MM.1S (cell line): ENCODE measurements at places on chromosomes 4 and X.

DNA sequence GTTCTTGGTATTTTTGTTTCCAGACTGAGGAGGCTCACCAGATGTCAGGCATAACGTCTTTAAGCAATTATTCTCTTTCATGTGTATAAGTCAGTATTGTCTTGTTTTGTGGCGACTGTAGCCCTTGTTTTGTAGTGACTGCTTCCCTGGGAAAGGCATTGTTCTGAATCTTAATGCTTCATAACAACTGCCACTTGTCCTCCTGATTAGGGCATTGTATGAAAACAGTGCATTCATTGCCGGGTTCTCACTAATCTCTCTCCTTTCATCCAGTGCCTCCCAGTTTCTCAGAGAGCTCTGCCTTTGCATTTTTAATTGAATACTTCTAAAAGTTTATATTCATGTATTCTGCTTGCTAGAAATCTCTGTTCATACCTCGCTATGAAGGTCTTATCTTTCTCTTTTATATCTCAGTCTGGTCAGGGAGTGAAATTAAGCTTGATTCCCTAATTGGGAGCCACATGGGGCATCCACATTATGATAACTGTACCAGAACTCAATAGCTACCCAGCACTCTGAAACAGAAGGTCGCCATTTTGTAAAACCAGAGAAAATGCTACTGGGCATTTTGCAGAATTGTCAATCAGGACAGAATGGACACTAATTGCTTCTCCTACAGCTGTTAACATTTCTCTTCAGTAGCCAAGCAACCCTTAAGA lies 149.8 kb downstream of the GBA3 start:
- no peaks in the 10 kb centered on the region for H3K36me3 ChIP-seq
- H3K4me1 ChIP-seq, result peaks cover 5% of the 10 kb centered on the region
- H3K27me3 ChIP-seq, result peaks cover 5% of the 10 kb centered on the region; the same call in 1 of the 2 replicates
- H3K27ac ChIP-seq, result no peak overlapping the region
- DNase-seq, result no peak
- no peak overlapping the region for H3K4me3 ChIP-seq

DNA sequence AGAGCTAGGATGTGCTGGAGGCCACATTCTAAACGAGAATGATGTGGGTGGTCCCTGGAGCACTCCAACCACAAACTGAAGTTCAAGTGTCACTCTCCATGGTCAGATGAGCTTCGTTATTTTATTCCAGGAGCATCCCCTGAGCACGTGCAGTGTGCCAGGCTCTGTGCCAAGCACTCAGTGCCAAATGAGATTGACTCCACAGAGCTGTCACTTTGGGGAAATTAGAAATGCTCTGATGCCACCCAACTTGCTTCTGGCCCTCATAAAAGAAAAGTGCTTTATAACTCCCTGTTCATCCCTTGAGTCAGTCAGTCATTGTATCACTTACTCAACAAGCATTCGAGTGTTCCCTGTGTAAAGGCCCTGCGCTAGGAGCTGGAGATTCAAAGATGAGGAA lies 91.2 kb downstream of the RTL5 start:
- H3K36me3 ChIP-seq, result no peaks in the 10 kb centered on the region
- H3K4me3 ChIP-seq, result no peak overlapping the region
- no peaks in the 10 kb centered on the region for H3K27me3 ChIP-seq
- DNase-seq, result no peak

DNA sequence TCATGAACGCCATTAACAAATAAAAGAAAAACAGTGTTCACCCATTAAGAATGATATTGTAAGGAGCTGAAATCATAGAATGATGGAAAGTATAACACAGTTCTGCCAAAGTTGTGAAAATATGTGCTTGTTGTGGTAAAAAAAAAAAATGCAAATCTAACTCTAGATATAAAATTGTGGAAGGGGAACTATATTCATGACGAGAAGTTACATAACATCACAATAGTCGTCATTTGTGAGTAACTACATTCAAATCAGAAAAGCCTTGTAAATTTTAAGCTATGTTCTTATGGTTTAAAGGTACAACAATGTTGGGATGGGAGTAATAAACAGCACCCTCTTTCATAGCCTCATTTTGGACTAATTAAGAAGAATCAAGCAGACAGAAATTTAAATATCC lies 57.6 kb upstream of the PRDM8 start:
- H3K27ac ChIP-seq, result no peak overlapping the region
- no peaks in the 10 kb centered on the region for H3K27me3 ChIP-seq
- no peak for DNase-seq
- no peak overlapping the region for H3K4me3 ChIP-seq
- H3K4me1 ChIP-seq, result peaks cover 4% of the 10 kb centered on the region; the same call in 1 of the 2 replicates

DNA sequence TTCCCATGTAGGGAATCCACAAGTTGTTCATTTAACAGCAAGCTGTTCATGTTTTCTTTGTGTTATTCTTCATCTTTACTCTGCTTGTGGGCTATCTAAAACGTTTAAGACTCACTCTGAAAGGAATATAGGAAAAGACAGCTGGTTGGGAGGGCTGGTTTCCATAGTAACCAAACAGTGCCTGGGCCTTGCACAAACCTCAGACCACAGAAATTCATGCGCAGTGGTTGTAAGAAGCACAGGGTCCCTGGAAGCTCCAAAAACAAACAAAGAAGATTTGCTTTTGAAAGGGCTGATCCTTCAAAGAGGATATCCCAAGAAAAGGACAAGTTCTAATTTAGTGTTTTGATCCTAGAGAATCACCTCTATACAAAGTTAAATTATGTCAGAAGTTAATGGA lies 7.8 kb downstream of the SERTM2 start:
- peak overlapping the region; percentile 55; the same call in 1 of the 2 replicates for H3K27ac ChIP-seq
- H3K4me3 ChIP-seq, result no peak overlapping the region
- no peaks in the 10 kb centered on the region for H3K36me3 ChIP-seq
- no peaks in the 10 kb centered on the region for H3K27me3 ChIP-seq
- peak; percentile 56 for DNase-seq
- H3K4me1 ChIP-seq, result no peaks in the 10 kb centered on the region; the same call in 1 of the 2 replicates

DNA sequence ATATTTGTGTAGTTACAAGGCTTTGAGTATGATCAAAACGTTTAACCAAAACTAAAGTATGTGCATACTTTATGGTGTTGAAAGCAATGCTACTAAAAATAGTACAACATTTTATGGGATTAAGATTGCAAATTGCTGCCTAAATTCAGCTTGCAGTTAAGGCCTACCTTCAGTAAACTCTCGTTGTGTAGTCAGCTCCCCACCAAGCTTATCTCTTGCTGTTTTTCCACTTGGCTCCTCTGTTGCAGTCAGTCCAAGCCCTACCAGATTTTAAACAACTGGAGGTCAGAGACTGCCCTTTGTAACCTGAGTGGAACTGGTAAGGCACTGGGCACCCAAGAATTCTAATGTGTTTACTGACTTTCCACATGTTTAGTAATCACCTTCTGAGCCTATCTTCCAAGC lies 25.7 kb downstream of the AFF1 start:
- peak overlapping the region; percentile 98 for H3K27ac ChIP-seq
- no peaks in the 10 kb centered on the region; the same call in 1 of the 2 replicates for H3K36me3 ChIP-seq
- no peaks in the 10 kb centered on the region for H3K27me3 ChIP-seq
- peaks cover 72% of the 10 kb centered on the region for H3K4me1 ChIP-seq

DNA sequence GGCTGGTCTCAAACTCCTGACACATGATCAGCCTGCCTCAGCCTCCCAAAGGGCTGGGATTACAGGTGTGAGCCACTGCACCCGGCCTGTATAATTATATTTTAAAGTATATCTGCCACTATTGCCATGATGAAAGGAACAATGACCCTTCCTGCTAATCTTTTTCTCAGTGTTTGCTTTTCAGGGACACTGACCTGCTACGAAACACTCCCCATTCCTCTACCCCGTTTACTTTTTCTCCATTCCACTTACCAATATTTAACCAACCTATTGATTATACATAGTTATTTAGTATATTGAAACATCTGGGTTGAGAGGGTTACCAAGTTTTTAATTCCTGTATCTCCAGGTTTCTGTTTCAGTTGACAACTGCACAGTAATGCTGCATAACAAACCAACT lies 331.9 kb upstream of the NDST3 start:
- no peaks in the 10 kb centered on the region for H3K36me3 ChIP-seq
- DNase-seq, result no peak
- no peak overlapping the region for H3K4me3 ChIP-seq

- no peaks in the 10 kb centered on the region; the same call in 1 of the 2 replicates for H3K36me3 ChIP-seq
- no peaks in the 10 kb centered on the region for H3K27me3 ChIP-seq
- DNase-seq, result peak; percentile 59
Observed at GRCh38 chrX:45077748-45078424, 122.8 kb downstream of the DIPK2B start.

DNA sequence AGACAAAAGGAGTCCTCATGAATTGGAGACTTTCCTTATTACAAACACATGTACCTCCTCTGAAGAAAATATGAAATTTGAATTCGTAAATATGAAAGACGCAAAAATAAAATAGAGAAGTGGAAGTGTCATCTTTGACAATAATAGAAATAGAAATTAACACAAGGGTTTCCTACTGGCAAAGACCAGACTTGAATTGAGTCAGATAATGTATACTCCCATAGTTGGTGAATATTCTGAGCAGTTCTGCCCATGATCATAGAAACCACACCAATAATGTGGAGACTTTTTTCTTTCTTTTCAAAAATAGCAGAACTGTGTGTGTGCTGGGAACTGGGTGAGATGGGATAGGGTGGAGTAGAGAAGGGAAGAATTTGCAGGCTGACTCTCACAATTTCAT lies 277.7 kb upstream of the TET2 start:
- no peak overlapping the region; the same call in 1 of the 2 replicates for H3K27ac ChIP-seq
- H3K4me1 ChIP-seq, result peaks cover 23% of the 10 kb centered on the region
- no peak overlapping the region for H3K4me3 ChIP-seq
- DNase-seq, result no peak

- H3K4me3 ChIP-seq, result no peak overlapping the region
- no peak for DNase-seq
- H3K27me3 ChIP-seq, result no peaks in the 10 kb centered on the region
- no peaks in the 10 kb centered on the region for H3K36me3 ChIP-seq
Observed at GRCh38 chrX:13620207-13620606, 32.7 kb upstream of the TCEANC start.

DNA sequence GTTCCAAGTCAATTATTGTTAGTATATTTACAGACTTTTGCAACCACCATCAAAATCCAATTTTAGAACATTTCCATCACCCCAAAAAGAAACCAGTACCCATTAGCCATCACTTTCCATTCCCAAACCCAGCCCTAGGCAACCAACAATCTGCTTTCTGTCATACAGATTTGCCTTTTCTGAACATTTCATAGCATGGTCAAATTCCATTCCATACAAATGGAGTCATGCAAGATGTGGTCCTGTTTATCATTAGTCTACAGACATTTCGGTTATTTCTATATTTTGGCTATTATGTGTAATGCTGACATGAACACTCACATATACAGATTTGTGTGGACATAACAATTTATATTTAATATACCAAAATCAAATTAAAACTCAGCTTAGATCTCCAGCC lies 508.7 kb downstream of the ZNF674 start:
- H3K36me3 ChIP-seq, result no peaks in the 10 kb centered on the region
- no peak overlapping the region for H3K4me3 ChIP-seq
- H3K27me3 ChIP-seq, result no peaks in the 10 kb centered on the region
- DNase-seq, result no peak
- H3K4me1 ChIP-seq, result no peaks in the 10 kb centered on the region

- no peaks in the 10 kb centered on the region for H3K27me3 ChIP-seq
- H3K4me3 ChIP-seq, result no peak overlapping the region
- H3K27ac ChIP-seq, result no peak overlapping the region
Observed at GRCh38 chr4:165711912-165712311, 161.1 kb upstream of the TLL1 start.

DNA sequence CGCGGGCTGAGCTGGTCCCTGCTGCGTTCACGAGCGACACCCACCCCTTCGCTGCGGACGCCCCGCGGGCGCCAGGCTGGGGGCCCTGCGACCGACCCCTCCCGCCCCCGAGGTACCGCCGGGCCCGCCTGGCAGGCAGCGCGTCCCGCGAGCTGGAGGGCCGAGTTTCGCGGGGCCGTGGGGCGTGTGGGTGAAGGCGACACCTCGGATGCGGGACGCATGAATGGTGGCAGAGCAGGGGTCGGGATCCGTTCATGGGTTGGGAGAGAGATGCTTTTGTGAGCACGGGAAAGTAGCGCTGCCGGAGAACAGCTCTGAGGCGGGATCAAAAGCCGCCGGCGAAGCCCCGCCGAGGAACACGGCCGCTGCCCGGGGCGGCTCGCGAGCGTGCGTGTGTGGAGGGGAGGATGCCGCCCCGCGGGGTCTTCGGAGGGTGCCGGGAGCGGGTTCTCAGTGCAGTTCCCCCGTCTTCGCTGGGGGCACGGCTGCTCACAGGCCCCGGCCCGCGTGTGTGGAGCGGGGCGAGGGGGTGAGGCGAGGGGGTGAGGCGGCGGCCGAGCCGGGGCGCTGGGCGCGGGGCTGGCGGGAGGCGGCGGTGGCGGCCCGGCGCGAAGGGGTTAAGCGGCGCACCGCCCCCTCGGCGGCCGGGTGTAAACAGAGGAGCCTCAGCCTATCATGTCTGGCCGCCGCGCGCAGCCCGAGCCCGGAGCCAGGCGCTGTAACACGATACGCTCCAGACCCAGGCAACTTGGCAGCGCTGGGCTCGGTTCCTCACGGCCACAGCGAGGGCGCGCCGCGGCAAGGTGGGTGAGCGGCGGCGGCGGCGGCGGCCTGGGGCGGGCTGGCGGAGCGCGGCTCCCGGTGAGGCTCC lies 205.3 kb downstream of the TENM3 start:
- no peaks in the 10 kb centered on the region for H3K27me3 ChIP-seq
- DNase-seq, result peak; percentile 71
- H3K4me3 ChIP-seq, result peak overlapping the region; percentile 68
- H3K36me3 ChIP-seq, result no peaks in the 10 kb centered on the region

- H3K27me3 ChIP-seq, result peaks cover 40% of the 10 kb centered on the region
- H3K27ac ChIP-seq, result no peak overlapping the region
- H3K36me3 ChIP-seq, result no peaks in the 10 kb centered on the region
- no peaks in the 10 kb centered on the region for H3K4me1 ChIP-seq
- no peak for DNase-seq
- no peak overlapping the region for H3K4me3 ChIP-seq
Observed at GRCh38 chr4:4225915-4226605, 669 bp downstream of the OTOP1 start.

DNA sequence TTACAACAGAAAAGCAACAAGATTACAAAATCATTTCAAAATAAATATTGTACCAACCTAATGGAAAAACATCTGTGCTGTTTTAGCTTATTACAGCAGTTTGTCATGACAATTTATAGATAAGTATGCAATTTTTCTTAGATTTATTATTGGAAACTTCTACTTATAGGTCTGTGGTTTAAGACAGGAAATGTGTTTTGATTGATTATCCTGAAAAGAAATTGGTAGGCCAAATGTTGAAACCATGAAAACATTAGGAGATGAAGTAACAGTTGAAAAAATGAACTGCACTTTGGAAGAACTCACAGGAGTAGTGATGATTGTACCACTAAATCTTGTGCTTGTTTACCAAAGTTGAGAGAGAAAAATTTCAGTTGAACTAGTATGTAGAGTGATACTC lies 162.2 kb upstream of the GIMD1 start:
- H3K27ac ChIP-seq, result no peak overlapping the region
- no peaks in the 10 kb centered on the region for H3K27me3 ChIP-seq
- H3K4me1 ChIP-seq, result no peaks in the 10 kb centered on the region

DNA sequence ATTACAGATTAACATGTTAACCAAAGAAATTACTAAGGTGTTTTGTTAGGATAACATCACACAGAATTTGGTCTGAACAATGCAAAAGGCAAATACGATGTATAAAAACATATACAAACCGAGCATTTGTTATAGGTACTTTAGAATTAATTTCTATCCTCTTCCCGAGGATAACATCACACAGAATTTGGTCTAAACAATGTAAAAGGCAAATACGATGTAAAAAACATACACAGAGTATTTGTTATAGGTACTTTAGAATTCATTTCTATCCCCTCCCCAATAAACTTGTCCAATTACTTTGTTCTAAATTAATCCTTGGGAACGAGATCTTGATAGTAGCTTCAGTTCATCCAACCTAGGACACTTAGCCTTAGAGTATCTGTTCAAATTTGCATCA lies 7.6 kb downstream of the HNRNPDL start:
- H3K4me1 ChIP-seq, result peaks cover 4% of the 10 kb centered on the region; the same call in 1 of the 2 replicates
- peaks cover 36% of the 10 kb centered on the region for H3K36me3 ChIP-seq
- no peak overlapping the region for H3K27ac ChIP-seq
